ENCODE measurements at places on chromosomes 4 and X.

DNA sequence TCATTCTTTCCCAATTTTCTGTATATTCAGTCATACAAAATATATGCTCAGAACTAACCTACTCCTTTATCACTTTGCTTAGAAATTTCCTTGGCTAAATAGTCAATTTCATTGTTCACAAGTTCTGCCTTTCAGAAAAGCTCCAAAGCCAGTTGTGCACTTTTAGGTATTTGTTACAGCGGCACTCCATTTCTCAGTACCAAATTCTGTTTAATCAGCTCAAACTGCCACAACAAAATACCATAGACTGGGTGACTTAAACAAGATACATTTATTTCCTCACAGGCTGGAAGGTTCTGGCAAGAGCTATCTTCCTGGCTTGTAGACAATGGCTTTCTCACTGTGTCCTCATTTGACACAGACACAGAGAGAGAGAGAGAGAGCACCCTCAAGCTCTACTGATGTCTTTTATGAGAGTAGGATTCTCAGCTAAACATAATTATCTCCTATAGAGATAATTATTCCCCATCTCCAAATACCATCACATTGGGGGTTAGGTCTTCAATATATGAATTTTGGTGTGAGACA is 188.8 kb upstream of the FSTL5 start:
- no peak for DNase-seq

- no peak for DNase-seq
These were observed 393.8 kb upstream of the GRID2 start for GRCh38 chr4:91909963-91910362.

DNA sequence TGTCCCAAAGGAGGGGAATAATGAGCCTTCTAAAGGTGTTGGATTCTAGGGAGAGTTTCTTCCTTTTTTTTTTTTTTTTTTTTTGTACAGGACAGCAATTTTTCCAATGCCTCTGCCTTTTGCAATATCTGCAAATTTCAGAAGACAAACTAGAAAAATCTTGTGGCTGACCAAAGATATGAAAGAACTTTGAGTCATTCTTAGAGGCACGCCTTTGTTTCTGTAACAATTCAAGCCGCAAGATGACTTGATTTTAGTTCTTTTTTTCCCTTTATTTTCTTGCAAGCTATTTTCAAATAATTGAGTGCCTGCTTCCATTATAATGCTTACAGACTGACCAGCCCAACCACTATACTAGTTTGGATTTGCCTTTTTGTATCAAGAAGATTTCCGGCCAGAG is 47.6 kb upstream of the UXT start:
- no peak for DNase-seq

DNA sequence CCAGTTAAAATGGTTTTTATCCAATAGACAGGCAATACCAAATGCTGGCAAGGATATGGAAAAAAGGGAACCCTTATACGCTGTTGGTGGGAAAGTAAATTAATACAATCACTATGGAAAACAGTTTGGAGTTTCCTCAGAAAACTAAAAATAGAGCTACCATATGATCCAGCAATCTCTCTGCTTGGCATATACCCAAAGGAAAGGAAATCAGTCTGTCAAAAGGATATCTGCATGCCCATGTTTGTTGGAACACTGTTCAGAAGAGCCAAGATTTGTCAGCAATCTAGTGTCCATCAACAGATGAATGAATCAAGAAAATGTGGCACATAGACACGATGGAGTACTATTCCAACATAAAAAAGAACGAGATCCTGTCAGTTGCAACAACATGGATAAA is 91.0 kb upstream of the SH3RF1 start:
- no peak for DNase-seq

GRCh38 chr4:154869301-154869700 is 88.2 kb downstream of the RBM46 start:
- DNase-seq: no peak

GRCh38 chr4:6773106-6773505 is 9.4 kb upstream of the KIAA0232 start:
- no peak for DNase-seq

DNA sequence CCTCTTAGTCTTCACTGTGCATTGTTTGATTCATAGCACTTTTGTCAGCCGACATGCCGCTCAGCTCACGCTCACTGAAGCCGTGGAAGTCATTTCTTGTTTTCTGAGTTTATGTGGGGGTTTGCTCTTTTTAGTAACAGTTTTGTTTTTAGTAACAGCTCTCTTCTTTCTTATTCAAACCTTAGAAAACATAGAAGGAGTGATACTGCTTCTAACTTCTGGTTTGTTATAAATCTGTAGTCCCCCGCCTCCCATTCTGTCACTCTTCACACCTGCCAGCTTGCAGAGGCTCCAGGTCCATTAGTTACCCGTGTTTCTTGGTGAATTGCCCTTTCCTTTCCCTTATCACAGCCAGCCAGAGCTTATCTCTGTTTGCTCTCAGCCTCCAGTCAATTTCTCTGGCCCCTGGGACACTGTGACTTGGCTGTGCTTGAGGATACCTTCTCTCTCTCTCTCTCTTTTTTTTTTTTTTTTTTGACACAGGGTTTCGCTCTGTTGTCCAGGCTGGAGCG is 50.5 kb downstream of the GRK4 start:
- DNase-seq: no peak

Data from foreskin fibroblast (primary cell).